ENCODE measurements at places on chromosomes 1 and 21. TPM values are rescaled to one million over a fixed set of nuclear protein-coding genes. Genes with fewer than 3 reads are reported as not detected.
A peak's percentile ranks its signal among the peaks of the same experiment; 100 is the strongest.

CRP gene
- 0.26 TPM for total RNA-seq

DNA sequence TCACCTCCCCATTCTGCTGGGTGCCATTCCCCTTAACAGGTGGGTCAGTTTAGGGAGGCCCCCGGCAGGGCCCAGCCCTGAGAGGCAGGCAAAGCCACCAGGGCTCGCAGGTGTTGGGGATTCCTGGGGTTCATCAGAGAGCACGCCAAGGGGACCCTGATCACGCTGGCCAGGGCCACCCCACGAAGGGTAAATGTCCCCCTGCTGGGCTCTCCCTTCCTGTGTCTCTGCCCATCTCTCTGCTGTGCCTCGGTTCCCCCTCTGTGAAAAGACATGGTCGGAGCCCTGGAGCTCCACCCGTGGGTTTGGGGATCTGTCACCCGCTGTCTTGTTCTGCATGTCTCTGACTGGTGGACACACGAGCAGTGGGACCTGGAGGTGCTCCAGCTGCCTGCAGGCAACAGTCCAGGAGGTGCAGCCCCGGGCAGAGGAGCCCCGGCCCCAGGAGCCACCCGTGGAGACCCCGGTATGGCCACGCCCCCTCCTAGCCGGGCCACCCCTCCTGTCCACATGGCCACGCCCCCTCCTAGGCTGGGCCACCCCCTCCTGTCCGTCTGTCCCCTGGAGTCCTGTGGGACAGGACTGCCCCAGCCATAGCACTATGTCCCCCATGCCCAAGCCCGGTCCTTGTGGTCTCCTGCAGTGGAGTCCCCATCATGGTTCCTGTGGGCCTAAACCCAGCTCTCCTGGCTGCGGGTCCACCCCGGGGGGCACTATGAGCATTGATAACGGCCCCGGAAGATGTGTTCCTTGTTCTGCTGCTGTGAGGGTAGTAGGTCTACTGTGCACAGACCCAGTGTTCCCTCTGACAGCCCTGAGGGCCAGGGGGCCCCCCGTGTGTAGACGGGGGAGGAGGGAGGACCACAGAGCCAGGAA is 6.5 kb downstream of the AIRE start:
- peaks cover 5% of the 10 kb centered on the region for H3K4me1 ChIP-seq
- no peaks in the 10 kb centered on the region for H3K36me3 ChIP-seq
- peaks cover 11% of the 10 kb centered on the region for H3K27me3 ChIP-seq

DNA sequence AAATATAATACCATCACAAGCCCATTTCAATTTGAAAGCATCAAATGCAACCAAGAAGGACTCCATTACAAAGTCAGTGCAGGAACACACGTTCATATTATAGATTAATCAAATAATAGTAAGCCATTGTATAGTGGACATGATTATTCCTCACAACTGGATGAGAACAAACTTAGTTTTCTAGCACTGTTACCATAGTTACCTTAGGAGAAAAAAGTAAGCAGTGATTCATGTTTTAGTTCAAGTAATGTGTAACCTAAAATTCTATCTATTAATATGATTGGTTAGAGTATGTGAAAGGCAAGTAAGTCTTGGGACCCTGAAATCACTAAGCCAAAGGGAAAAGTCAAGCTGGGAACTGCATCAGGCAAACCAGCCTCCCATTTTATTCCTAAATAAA is 15.2 kb downstream of the SSX2IP start:
- no peaks in the 10 kb centered on the region for H3K36me3 ChIP-seq
- no peak overlapping the region for H3K4me3 ChIP-seq
- DNase-seq: no peak

- DNase-seq: no peak
- H3K4me3 ChIP-seq: no peak overlapping the region
- H3K27me3 ChIP-seq: no peaks in the 10 kb centered on the region
- peaks cover 32% of the 10 kb centered on the region for H3K36me3 ChIP-seq
These were observed 9.4 kb downstream of the CORT start for GRCh38 chr1:10459184-10459583.

CELA2A gene
- not detected for total RNA-seq

FMN2 gene
- 0.52 TPM for total RNA-seq

- no peaks in the 10 kb centered on the region for H3K27me3 ChIP-seq
- peak overlapping the region; percentile 3 for H3K27ac ChIP-seq
- no peak overlapping the region for H3K4me3 ChIP-seq
- DNase-seq: no peak
- H3K4me1 ChIP-seq: peaks cover 25% of the 10 kb centered on the region
These were observed 4.3 kb downstream of the SERTAD4 start for GRCh38 chr1:210236840-210237409.

SPRR5 gene
- total RNA-seq: not detected

- peaks cover 20% of the 10 kb centered on the region for H3K36me3 ChIP-seq
- DNase-seq: no peak
- no peaks in the 10 kb centered on the region for H3K27me3 ChIP-seq
- H3K4me3 ChIP-seq: no peak overlapping the region
These were observed 25.0 kb downstream of the SASS6 start for GRCh38 chr1:100107696-100108095.

DNA sequence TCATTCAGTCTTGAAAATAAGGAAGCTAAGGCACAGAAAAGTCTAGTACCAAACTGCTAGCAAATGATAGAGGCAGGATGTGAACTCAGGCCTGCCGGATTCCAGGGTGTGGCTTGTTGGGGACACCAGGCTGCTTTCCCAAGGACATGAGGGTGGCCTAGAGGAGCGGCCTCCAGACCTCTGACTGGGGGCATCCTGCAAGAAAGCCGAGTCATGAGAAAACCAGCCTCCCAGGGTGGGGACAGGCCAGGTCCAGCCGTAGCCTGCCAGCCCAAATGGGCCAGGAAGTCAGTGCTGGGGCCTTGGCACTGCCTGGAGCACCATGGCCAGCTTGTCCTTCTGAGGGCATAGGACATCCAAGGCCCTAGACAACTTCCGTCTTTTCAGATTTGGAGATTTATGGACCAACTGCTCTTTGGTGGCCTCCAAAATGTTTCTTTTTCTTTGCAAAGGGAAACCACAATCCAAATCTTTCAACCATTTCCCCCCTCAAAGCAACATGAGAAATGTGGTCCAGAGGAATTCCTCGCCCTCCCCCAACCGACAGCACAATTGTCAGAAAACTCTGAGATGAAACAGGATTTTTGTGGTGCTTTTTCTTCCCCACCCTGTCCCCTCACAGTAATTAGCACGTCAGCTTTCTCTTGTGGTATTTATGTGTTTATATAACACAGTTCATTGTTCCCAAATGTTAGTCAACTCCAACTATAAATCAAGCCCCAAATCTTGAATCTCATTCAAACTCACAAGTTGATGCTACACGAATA is 212.3 kb downstream of the KAZN start:
- H3K4me3 ChIP-seq: no peak overlapping the region
- no peaks in the 10 kb centered on the region for H3K27me3 ChIP-seq
- no peak overlapping the region for H3K27ac ChIP-seq
- no peaks in the 10 kb centered on the region for H3K36me3 ChIP-seq

- no peaks in the 10 kb centered on the region for H3K36me3 ChIP-seq
- no peaks in the 10 kb centered on the region for H3K27me3 ChIP-seq
- DNase-seq: no peak
- H3K27ac ChIP-seq: no peak overlapping the region
- H3K4me1 ChIP-seq: no peaks in the 10 kb centered on the region
These were observed 13.7 kb upstream of the PLPPR5 start for GRCh38 chr1:99018313-99018712.

GRCh38 chr1:216368249-216368648 is 55.0 kb downstream of the USH2A start:
- H3K4me3 ChIP-seq: no peak overlapping the region
- H3K27me3 ChIP-seq: no peaks in the 10 kb centered on the region
- H3K4me1 ChIP-seq: no peaks in the 10 kb centered on the region

DNA sequence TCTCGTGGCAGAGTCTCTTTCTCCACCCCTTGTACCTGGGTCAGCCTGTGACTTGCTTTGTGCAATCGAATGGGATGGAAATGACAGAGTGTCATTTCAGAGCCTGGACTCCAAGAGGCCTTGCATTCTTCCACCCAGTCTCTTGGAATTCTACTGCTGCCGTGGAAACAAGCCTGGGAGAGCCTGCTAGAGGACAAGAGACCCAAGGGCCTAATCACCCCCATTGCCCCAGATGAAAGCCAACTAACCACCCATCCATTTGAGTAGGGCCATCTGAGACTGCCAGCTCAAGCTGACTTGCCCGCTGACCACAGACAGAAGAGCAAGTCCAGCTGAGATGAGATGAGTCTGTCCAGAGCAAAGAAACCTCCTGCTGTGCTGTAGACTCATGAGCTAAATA is 201.6 kb downstream of the PTPRU start:
- peaks cover 3% of the 10 kb centered on the region for H3K27me3 ChIP-seq
- no peaks in the 10 kb centered on the region for H3K4me1 ChIP-seq
- no peak for DNase-seq
- no peak overlapping the region for H3K4me3 ChIP-seq
- H3K27ac ChIP-seq: no peak overlapping the region

TAS1R2 gene
- not detected for total RNA-seq

- H3K4me3 ChIP-seq: no peak overlapping the region
- no peaks in the 10 kb centered on the region for H3K4me1 ChIP-seq
- no peak overlapping the region for H3K27ac ChIP-seq
- H3K36me3 ChIP-seq: no peaks in the 10 kb centered on the region
- no peak for DNase-seq
- no peaks in the 10 kb centered on the region for H3K27me3 ChIP-seq
These were observed 33.1 kb upstream of the SRRM1 start for GRCh38 chr1:24609949-24610517.

- no peaks in the 10 kb centered on the region for H3K36me3 ChIP-seq
- H3K4me3 ChIP-seq: no peak overlapping the region
- no peak overlapping the region for H3K27ac ChIP-seq
- no peaks in the 10 kb centered on the region for H3K4me1 ChIP-seq
- H3K27me3 ChIP-seq: no peaks in the 10 kb centered on the region
- no peak for DNase-seq
These were observed 71.4 kb upstream of the PAPPA2 start for GRCh38 chr1:176391621-176392020.

All from upper lobe of right lung (tissue), 1 donor.